ENCODE measurements at places on chromosomes 12 and 14.

DNA sequence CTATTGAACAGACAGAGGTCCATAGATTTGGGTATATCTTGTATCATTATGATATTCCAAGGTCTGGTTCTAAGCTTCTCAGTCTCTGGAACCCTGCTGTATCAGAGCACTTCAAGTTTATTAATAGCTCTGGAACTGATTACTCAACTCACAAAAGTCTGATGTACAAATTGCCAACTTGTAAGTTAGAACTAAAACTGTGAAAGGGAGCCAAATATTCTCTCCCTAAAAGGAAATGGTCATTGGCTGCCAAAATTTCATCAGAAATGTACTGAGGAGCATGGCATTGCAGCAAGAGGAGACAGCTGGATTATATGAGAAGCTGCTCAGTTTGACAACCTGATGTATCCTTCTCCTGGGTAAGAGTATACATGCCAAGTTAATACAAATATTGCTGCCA, 828.8 kb upstream of the SEL1L start:
- DNase-seq = no peak

GRCh38 chr12:32906399-32907165, 10.0 kb upstream of the PKP2 start:
- DNase-seq = no peak

DNA sequence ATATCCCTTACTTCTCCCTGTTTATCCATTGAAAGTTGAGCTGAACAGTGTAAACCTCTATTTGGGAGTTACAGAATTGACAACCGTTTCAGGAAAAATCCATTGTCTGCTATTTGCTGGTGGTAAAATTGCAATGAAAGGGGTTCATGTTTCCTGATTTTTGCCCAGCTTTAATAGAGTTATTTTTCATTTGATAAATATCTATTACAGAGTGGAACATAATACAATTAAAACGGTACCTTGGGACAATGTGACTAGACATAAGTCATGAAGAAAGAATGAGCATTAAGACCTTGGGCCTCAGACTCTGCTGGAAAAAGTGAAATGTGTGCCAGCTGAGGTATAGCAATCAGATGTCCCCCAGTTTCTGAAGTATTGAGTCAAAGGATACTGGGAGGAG, 13.1 kb downstream of the PTPRR start:
- DNase-seq = no peak

DNA sequence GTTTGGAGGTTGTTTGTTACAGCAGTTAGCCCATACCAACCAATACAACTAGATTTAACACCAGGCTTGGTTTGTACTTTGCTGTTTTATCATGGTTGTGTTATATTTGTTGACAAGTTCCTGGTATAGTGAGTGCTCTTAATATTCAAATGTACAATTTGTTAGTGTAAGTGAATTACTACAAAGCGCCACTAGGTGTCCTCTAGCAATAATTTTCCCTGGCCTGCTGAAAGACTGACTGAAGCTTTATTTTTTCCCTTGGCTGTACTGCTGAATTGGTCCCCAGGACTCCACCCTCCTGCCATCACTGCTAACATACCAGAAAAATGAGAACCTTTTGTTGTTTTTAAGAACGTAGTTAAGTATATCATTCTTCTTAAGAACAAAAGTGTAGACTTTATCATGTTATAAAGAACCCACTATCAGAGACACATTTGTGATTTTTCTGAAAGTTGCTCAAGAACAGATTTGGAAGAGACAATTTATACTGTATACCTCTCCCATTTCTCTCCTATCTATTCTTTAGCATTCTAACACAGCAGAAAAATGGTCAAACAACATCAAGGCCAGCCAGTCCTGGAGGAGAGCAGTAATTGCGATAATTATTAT, 75.3 kb upstream of the FAR2 start:
- DNase-seq = peak; percentile 43

- DNase-seq = no peak
Observed at GRCh38 chr12:46368138-46368537, 4.4 kb downstream of the SLC38A2 start.

Measured in RPMI7951 (cell line).